ENCODE measurements at places on chromosomes 7 and 10.

DNA sequence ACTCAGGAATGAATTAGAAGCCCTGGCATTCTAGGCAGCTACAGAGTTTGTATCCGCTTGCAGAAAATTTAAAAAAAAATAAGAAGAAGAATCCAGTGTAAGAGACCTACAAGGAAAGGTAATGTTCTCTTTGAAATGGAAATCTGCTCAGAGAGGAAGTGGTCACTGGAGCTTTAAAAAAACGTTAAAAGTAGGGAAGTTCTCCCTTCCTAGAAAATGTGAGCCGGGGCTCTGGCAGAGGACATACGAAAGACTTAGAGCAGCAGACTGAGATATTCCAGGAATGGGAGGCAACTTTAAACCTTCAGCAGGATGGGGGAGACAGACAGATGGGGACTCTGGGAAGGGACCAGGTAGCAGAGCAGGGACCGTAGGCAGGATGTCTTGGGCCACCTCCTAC lies 149.4 kb upstream of the NPS start:
- no peak overlapping the region for H3K27ac ChIP-seq
- peaks cover 6% of the 10 kb centered on the region for H3K36me3 ChIP-seq
- DNase-seq, result no peak
- no peak overlapping the region for H3K4me3 ChIP-seq
- H3K4me1 ChIP-seq, result peaks cover 3% of the 10 kb centered on the region
- H3K27me3 ChIP-seq, result no peaks in the 10 kb centered on the region

GRCh38 chr10:8189458-8189857 lies 135.0 kb downstream of the GATA3 start:
- no peaks in the 10 kb centered on the region for H3K27me3 ChIP-seq
- H3K36me3 ChIP-seq, result no peaks in the 10 kb centered on the region
- peak; percentile 30 for DNase-seq
- H3K4me1 ChIP-seq, result no peaks in the 10 kb centered on the region

GRCh38 chr7:53398566-53398965 lies 363.1 kb downstream of the POM121L12 start:
- H3K27me3 ChIP-seq, result no peaks in the 10 kb centered on the region
- H3K36me3 ChIP-seq, result no peaks in the 10 kb centered on the region
- H3K27ac ChIP-seq, result no peak overlapping the region
- H3K4me3 ChIP-seq, result no peak overlapping the region

DNA sequence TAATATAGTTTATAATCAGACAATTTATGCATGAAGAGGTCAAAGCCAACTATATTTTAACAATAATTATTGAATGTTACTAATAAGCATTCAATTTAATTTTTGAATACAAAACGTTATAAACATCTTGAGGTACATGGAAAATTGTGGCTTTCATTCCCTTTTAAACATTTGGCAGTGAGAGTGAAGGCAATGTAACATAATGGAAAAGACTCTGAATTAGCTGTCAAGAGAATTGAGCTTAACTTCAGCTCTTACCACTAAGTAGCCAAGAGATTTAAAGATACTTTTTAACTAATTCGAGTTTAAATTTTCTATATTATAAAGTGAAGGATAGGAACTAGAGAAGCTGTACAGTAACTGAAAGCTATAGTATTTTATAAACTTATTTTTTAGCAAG lies 98.6 kb downstream of the SEMA3A start:
- no peak for DNase-seq
- no peaks in the 10 kb centered on the region for H3K36me3 ChIP-seq
- no peaks in the 10 kb centered on the region for H3K4me1 ChIP-seq
- no peak overlapping the region for H3K4me3 ChIP-seq
- H3K27ac ChIP-seq, result no peak overlapping the region

GRCh38 chr10:117053482-117053881 lies 48.5 kb upstream of the SHTN1 start:
- no peaks in the 10 kb centered on the region for H3K27me3 ChIP-seq
- DNase-seq, result no peak
- no peak overlapping the region for H3K4me3 ChIP-seq
- no peaks in the 10 kb centered on the region for H3K36me3 ChIP-seq
- no peak overlapping the region for H3K27ac ChIP-seq

DNA sequence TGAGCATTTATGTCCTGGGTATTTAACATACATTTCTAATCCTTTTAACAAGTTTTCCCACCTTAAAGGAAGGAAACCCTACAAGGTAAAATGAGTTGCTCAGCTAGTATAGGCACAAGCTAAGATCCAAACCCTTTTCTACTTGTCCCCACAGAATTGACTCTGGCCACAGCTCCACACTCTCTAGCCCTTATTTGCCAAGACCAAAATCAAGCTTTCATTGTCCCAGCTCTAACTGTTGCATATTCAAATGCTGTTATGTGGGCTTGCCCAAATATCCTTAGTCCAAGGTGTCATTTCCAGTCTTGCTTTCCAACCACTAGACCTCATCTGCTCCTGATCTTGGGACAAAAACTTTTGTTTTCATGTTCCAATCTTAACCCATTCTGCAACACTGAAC lies 31.3 kb upstream of the LSM8 start:
- H3K27ac ChIP-seq, result no peak overlapping the region
- H3K36me3 ChIP-seq, result peaks cover 6% of the 10 kb centered on the region
- no peak overlapping the region for H3K4me3 ChIP-seq
- no peak for DNase-seq

DNA sequence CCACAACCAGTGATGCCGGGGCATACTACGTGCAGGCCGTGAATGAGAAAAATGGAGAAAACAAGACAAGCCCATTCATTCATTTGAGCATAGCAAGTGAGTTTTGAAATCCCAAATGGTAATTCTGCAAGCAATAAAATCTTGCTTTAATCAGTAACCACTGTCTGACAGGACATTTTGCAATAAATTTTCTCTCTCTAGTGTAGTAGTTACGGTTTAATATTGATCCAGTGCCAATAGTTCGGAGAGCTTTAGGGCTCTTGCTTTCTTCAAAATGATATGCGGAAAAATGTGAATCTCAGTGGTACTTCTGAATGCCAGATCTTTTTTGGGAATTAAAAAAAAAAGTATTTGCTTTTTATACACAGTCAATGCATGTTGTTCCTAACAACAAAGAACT lies 520.4 kb downstream of the SDK1 start:
- H3K4me1 ChIP-seq, result peaks cover 3% of the 10 kb centered on the region
- H3K27me3 ChIP-seq, result no peaks in the 10 kb centered on the region
- DNase-seq, result no peak
- H3K27ac ChIP-seq, result no peak overlapping the region

- H3K4me3 ChIP-seq, result no peak overlapping the region
These were observed 568.8 kb downstream of the HTR7 start for GRCh38 chr10:90289037-90289436.

GRCh38 chr10:70324339-70324861 lies 40.6 kb upstream of the NPFFR1 start:
- H3K27ac ChIP-seq, result no peak overlapping the region
- H3K4me1 ChIP-seq, result no peaks in the 10 kb centered on the region
- H3K4me3 ChIP-seq, result no peak overlapping the region
- H3K36me3 ChIP-seq, result no peaks in the 10 kb centered on the region
- DNase-seq, result peak; percentile 60
- no peaks in the 10 kb centered on the region for H3K27me3 ChIP-seq
